ENCODE measurements at places on chromosomes 3 and 15. TPM values are rescaled to one million over a fixed set of nuclear protein-coding genes. Genes with fewer than 3 reads are reported as not detected.

GRCh38 chr15:86568378-86568777 is 488.7 kb downstream of the AGBL1 start:
- no peak for DNase-seq

GRCh38 chr15:66594836-66595235 is 29.0 kb upstream of the LCTL start:
- no peak for DNase-seq

GRCh38 chr15:52912172-52912571 is 122.0 kb upstream of the ONECUT1 start:
- no peak for DNase-seq

- no peak for DNase-seq
Measured at GRCh38 chr15:63243101-63243500, 34.3 kb upstream of the APH1B start.

DNA sequence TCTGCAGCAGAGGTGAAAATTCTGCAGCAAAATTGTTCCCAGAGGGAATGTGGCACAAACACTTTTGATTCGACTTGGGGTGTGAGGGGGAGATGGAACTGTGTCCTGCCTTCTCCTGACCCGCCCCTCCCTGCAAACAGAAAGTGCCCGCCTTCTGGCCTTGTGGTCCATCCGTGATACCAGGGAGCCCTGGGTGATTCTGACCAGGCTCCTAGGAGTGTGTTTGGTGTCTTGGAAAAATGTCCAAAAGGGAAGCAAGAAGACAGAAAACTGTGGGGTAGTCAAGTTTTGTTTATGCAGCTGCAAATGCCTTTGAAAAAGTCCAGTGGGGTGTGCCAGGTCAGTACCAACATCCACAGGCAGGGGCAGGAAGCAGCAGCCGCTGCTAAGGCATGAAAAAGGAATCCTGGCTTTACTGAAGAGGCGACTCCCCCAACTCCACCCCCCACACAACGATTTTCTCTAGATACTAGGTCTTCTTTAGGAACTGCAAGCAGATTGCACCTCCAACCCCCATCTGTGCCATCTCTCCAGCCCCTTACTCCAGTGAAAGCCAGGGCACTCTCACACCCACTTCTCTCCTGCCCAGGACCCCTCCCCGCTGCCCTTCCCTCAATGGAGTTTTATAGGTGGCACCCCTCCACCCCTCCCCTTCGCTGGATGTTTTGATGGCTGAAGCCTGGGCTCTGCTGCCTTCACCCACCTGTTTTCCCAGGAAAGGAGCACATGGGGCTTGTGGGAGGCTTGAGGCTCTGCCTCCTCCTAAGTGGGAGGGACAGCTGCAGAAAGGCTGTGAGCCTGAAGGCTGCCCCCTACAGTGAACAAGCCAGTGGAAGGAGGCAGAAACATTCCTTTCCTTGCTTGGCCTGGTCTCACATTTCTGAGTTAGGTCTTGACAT is 82.4 kb upstream of the HERC1 start:
- DNase-seq: no peak

DNA sequence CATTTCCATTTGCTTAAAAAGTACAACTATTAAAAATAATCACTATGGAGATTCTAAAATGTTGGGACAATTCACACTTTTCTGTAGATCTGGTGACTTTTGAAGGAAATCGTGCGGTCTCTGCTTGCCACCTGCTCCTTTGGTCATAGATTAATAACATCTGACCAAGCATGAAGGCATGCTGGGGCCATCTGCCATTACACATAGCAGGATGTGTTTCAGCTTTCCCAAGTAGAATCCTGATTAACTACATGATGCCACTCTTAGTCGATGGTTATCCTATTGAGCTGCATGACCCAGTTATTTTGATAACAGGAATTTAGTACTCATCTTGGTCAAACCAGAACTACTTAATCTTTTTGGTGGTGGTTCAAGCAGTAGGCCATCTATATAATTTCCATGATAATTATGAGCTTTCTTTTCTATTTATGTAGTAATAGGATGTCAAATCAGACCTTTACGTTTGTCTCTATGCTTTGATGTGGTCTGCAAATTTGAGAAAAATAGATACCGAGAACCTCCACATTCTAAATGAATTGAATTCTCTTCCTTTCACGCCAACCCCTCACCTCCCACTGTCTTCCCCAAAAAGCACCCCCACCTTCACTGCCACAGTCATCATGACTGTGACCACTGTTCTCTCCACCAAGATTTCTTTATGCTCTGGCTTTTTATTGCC is 158.1 kb downstream of the DIPK2A start:
- no peak for DNase-seq

The C3orf49 gene
- total RNA-seq: not detected

The CHST2 gene
- total RNA-seq: 1.1 TPM

The CFAP44 gene
- total RNA-seq: 10.8 TPM

The POLR2H gene
- total RNA-seq: 87.8 TPM

All from mucosa of descending colon (tissue), 3 donors.